ENCODE measurements at places on chromosomes 5 and 9.
A peak's percentile ranks its signal among the peaks of the same experiment; 100 is the strongest.

- peak; percentile 16 for ATAC-seq
Measured at GRCh38 chr5:133113331-133114061, 61.7 kb downstream of the HSPA4 start.

- ATAC-seq = no peak
Measured at GRCh38 chr9:23743036-23743435, 83.0 kb downstream of the ELAVL2 start.

DNA sequence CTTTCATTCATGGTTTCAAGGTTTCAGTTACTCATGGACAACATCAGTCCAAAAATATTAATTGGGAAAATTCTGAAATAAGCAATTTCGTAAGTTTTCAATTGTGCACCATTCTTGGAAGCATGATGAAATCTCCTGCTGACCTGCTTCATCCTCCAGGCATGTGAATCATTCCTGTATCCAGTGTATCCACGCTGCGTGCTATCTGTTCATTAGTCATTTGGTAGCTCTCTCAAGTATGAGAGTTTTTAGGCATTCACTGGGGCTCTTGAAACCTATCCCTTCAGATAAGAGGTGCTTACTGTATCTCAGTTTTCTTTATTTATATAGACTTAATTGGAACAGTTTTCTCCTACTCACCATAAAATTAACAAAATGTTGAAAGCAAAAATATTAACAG is 293.0 kb downstream of the CDH12 start:
- no peak for ATAC-seq

DNA sequence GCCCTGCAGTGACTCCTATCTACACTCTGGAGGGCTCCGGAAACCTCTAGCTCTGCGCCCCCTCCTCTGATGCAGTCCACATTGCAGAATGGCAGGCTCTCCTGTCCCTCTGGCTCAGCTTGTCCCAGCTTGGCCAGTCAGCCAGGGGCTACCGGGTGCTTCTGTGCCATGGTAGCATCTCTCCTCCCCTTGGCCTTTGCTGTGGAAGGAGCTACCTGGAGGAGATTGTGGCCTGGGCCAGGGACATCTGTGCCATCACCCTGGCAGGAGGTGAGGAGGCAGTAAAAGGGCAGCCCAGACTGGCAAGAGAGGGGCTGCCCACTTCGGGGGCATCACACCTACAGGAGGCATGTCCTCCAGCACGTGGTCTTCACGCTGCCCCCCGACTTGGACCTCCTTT is 38.1 kb upstream of the FCN1 start:
- no peak for ATAC-seq

- no peak for ATAC-seq
Measured at GRCh38 chr5:137506296-137506695, 7.2 kb upstream of the SPOCK1 start.

GRCh38 chr5:134083517-134083916 is 31.0 kb upstream of the TCF7 start:
- no peak for ATAC-seq

- no peak for ATAC-seq
Measured at GRCh38 chr9:121386442-121387175, 16.6 kb upstream of the STOM start.

DNA sequence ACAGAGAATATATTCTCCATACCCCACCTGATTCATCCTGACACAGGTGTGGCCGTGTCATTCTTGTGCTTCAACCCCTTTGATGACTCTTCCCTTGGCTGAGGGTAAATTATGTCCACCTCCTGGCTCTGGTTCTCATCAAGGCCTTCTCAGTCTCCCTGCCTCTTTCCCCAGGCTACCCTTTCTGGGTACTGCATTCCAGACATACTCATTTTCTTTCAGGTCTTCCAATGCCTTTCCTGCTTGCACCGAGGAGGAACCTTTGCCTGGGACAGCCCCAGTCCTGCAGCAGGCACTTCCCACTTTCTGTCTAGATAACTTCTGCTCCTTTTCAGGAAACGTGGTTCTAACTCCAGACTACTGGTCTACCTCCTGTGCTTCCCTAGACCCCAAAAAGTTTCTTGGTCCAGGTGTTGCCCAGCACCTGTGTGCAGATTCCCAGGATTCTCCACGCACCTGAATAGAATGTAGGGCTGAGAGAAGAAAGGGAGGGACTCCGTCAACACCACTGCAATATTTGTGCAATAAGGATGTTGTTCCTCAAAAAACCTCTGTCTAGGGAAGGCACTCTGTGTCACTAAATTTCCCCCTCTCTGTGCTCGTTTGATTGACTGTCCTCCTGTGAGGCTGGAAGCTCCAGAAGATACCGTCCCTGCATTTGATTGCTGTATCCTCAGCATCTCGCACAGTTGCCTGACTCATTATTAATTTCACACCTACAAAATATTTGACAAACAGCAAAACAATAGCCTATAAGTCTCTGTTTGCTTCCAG is 255.4 kb upstream of the NFIL3 start:
- no peak for ATAC-seq

GRCh38 chr9:105278751-105279150 is 34.3 kb downstream of the SLC44A1 start:
- ATAC-seq = no peak

- no peak for ATAC-seq
Measured at GRCh38 chr9:126366366-126367011, 39.9 kb downstream of the MVB12B start.

Data from activated CD4-positive, CD25-positive, alpha-beta regulatory T cell treated with anti-CD3 and anti-CD28 coated beads, Interleukin-2, amount 50 U/mL, for 24 hours (primary cell).